ENCODE measurements at places on chromosomes 12 and 14.

- DNase-seq = no peak
These were observed 57.0 kb upstream of the CERS5 start for GRCh38 chr12:50224026-50224692.

DNA sequence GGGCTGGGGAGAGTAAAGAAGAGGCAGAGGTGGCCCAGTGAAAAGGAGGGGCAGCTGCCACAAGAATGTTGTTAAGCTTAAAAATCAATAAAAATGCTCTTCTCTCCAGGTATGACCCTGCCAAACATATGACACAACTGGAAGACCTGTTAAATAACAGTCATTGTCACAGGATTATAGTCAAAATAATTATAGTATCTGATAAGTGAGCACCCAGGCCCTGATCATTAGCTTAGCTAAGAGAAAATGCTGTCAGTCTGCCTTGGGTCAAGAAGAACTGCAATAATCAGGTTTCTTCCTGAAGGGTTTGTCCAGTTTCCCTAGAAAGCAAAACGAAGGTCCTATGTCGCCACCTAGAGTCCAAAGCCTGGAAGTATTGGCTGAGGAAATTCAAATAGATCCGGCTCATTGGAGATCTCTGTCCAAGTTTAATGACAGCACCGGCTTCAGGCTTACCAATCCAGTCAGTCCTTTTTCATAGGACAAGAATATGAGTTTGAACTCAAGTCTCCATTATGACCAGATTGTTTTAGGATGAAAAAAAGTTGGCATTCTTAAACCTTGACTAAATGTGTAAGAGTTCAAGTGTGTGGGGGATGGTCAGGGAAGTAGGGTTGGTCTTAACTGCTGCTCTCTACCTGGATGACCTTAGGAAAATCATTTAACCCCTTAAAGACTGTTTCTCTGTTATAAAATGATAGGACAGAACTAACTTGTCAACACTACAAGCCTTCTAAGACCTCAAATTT lies 22.5 kb upstream of the NKX2-8 start:
- peak; percentile 87 for DNase-seq

GRCh38 chr14:73696466-73697400 lies 17.5 kb downstream of the PNMA1 start:
- DNase-seq = no peak

DNA sequence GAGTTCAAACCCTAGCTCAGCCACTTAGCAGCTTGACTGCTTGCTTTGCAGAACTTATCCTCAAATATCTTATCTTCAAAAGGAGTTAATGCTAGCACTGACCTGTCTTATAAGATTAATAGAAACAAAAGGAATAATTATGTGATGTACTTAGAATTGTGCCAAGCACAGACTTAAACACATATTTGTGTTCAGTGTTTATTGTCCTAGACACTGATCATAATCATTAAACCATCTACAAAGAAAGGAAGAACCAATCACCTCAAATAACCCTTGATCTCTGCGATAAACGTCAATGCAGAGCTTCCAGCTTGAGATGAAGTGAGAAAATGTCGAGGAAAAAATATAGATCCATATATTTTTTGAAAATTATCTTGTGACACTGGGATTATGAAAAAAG lies 73.1 kb downstream of the ATXN7L3B start:
- DNase-seq = no peak

DNA sequence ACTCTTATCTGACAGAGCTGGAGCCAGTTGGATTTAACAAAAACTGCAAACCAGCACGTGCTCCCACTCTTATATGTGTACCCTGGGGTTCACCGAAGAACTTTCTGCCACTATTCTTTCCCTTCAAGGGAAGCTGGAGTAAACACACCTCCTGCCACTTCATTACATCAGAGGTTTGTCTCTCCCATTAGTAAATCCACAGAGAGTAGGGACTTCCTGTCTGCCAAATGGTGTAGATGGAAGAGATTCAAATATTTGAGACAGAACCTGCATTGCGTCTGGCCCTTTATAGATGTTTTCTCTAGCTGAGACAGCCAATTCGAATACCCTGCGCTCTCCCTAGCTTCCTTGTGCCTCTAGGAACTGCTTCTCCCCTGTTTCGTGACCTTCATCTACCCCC lies 29.1 kb upstream of the AEBP2 start:
- no peak for DNase-seq

DNA sequence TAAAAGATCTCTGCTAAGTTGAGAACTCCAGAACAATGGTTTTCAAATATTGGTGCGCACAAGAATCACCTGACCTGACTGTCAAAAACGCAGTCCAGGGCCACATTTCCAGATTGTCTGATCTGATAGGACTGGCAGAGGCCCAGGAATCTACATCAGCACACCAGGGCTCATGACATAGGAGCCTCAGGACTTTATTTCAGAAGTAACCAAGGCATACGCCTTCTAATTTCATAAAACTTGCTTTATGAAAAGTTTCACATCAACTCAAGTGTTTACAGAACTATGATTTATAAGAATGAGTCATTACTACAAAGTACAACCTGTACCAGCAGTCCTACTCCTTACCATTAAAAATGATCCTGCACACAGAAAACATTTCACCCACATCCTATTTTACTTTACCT lies 47.7 kb upstream of the PTPRO start:
- DNase-seq = no peak

GRCh38 chr12:12384571-12385340 lies 27.9 kb downstream of the BORCS5 start:
- DNase-seq = no peak

- no peak for DNase-seq
These were observed 427.1 kb downstream of the RPS29 start for GRCh38 chr14:49159081-49159480.

- DNase-seq = no peak
These were observed 1.2 kb downstream of the CPSF6 start for GRCh38 chr12:69240631-69240995.

DNA sequence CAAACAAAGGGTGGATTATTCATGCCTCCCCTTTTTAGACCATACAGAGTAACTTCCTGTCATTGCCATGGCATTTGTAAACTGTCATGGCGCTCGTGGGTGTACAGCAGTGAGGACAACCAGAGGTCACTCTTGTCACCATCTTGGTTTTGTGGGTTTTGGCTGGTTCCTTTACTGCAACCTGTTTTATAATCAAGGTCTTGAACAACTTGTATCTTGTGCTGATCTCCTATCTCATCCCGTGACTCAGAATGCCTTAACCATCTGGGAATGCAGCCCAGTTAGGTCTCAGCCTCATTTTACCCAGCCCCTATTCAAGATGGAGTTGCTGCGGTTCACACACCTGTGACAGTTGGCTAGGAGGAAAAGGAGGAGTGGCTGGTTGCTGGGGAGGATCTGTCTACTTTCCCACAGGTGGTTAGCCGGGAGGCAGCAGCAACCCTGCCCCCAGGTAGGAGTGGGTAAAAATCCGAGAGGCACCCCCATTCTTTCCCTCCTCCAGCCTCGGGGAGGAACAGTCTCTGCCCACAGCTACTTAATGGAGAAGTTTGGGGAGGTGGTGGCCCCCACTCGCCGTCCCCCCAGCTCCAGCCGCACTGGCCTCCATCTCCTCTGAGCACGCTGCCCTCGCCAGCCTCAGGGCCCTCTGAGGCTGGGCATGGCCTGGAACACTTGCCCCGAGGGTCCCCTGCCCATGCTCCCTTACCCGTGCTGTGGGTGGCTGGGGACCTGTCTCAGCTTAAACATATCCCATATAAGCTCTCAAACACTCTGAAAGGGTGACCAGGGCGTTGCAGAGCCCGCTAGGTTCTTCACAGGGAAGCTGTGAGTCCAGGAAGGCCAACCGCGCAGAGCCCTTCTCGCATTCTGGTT lies 41.7 kb downstream of the SMIM41 start:
- DNase-seq = no peak

DNA sequence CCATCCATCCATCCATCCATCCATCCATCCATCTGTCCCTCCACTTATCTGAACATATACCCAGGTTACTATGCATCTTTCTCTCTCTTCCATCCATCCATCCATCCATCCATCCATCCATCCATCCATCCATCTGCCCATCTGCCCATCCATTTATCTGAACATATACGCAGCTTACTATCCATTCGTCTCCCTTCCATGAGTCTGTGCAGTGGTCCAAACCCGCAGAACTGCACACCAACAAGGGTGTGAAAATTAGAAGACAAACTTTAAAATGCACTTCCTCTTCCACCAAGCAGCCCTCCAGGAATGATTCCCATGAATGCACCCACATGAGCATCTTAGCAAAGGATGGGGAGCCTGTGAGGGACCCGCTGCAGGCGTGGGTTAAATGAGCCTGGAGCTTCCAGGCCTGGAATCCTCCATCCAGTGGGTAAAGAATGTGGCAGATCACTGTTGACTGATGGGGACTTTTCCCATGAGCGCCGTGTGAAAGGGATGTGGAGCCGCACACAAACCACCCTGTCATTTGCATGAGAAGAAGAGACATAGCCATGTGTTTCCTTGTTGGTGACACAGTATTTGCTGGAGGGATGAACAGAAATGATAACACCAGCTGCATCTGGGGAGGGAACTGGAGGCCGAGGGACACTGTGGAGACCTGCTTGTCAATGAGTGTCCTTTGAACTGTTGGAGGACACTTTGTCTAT lies 376.6 kb downstream of the ADGRD1 start:
- DNase-seq = no peak

DNA sequence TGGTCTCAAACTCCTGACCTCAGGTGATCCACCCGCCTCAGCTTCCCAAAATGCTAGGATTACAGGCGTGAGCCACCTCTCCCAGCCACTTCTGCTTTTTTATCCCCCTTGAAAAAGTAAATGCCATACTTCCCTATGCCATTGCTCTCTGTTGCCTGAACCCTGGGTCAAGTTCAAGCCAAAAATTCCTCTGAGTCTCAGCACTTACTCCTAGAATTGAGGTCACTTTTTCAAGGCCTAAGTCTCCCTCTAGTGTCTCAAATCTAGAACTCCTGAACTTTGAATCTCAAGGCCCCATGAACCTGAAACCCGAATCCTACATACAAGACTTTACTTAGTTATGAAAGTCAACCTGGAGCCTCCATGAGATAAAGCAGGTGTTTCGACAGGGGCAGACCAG lies 1.4 kb upstream of the APOBEC1 start:
- DNase-seq = no peak

GRCh38 chr14:92902191-92902590 lies 20.8 kb upstream of the CHGA start:
- no peak for DNase-seq

DNA sequence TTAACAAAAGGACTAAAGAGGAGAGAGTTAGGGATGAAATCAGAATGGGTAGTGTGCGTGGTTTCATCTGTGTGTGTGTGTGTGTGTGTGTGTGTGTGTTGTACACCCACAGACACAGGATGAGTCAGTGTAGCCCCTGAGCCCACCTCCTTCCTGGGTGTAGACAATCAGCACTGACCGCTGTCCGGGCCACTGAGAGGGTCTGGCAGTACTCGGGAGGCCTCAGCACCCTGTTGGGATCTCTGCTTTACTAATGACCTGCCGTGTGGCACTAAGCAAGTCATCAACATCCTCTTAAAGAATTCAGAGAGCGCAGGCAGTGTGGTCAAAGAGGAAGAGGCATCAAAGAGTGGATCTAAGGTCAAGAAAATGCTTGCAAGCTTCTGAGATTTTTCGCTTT lies 112.6 kb downstream of the PRMT8 start:
- DNase-seq = no peak

GRCh38 chr12:45220363-45220931 lies 4.6 kb downstream of the ANO6 start:
- DNase-seq = no peak

- no peak for DNase-seq
These were observed 29.4 kb upstream of the GXYLT1 start for GRCh38 chr12:42173961-42174521.

DNA sequence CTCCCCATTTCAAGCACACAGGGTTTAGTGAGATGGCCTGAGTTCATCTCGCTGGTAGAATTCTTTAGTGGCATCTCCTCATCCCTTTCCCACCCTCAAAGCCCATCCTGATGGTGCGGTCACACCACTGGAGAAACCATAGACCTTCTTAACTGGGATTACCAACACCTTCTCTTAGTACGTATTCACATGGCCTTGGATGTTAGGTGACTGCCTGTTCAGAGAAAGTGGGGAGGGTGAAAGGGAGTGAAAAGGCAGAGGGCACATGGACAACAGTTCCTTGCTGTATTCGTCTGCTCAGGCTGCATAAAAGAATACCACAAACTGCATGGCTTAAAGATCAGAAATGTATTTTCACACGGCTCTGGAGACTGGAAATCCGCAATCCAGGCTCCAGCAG lies 306.1 kb downstream of the ZFP36L1 start:
- DNase-seq = no peak

GRCh38 chr12:6237830-6238229 lies 37.6 kb downstream of the CD9 start:
- no peak for DNase-seq

GRCh38 chr12:93006471-93007208 lies 77.5 kb upstream of the EEA1 start:
- no peak for DNase-seq

GRCh38 chr12:53578783-53579182 lies 47.4 kb downstream of the ATF7 start:
- no peak for DNase-seq

GRCh38 chr14:69770559-69770958 lies 3.6 kb downstream of the SRSF5 start:
- no peak for DNase-seq

- no peak for DNase-seq
These were observed 16.4 kb upstream of the A2M start for GRCh38 chr12:9132008-9132535.

DNA sequence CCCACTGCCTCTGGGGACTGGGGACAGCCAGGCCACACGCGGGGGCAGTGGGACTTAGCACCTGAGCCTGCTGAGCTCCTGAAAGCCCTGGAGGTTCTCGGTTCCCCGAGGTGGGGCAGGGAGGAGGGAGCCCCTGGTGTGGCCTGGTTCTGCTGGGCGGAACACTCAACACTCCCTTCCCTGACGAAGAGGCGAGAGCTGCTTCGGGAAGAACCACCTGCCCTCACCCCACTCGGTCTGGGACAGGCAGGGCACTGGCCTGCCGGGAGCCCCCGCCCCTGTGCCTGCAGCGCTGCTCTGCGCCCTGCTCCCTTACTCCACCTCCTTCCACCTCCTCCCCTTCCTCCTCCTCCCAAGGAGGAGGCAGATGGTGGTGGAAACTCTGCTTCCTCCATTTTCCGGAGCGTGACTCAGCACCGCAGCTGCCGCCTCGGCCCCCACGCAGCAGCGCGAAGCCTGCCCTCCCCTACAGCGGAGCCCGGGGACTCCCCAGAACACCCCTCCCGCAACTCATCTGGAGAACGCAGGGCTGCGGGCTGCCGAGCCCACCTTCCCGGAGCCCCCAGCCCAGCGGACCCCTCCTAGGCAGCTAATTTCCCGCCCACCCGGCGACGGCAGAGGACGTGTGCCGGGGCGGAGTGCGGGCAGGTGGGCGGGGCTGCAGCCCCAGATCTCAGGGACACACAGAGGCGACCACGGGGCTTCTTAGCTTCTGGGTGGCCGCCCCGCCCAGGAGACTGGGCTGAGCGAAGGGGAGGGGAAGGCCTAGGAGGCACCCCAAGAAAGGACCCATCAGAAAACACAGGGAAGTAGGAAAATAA lies 11.7 kb upstream of the INF2 start:
- peak; percentile 27 for DNase-seq

DNA sequence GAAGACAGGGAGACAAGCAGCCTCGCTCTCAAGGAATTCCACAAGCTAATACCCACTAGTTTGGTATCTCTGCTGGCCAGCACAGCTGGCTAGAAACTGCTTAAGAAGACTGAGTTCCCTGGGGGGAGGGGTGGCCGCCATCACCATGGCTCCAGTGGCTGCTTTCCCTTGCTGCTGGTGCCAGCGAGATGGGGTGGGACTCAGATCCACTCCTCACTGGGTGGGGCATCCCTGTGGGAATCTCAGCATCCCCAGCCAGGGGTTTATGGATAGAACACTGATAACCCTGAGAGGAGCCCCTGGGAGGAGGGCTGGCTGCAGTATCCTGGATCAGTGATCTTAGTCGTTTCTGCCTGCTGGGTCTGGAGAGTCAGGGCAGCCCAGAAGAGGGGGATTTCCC lies 170.6 kb upstream of the MDGA2 start:
- no peak for DNase-seq

Data from NCI-H1092 (cell line).